SIG-M5 (cell line): ENCODE measurements at places on chromosomes 4 and X.

DNA sequence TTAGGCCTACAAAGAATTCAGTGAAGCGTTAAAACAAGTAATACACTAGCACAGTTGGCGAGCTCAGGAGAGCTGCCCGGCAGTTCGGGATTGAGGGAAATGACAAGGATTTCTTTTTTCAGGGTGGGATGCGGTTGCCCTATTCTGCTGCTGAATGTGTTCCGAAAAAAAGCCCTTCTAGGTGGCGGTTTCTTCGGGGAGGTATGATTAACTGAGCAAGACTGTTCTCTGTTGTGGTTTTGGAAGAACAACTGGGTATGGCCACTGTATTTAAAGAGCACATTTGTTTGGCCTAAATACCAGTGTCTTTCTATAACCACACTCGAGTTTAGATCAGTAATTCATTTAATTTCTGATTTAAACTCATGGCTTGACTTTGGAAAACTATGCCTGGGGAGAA, 459.7 kb upstream of the FAT1 start:
- no peak for DNase-seq

GRCh38 chr4:22237846-22238494, 277.9 kb downstream of the ADGRA3 start:
- no peak for DNase-seq

- DNase-seq = no peak
These were observed 5.3 kb downstream of the AKAP14 start for GRCh38 chrX:119900976-119901375.

DNA sequence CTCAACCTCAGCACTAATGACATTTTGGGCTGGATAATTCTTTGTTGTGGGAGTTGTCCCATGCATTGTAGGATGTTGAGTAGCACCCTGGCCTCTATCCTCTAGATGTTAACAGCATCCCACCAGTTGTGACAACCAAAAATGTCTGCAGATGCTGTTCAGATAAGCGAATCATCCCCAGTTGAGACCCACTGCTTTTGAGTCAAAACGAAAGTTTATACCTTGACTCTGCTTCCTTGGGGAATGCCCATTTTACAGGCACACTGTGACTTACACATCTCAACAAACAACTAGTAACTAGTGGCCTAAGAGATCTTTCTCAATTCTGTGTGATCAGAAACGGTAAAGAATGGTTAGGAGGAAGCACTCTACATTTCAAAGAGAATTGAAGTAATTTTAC, 37.0 kb downstream of the SEPSECS start:
- DNase-seq = no peak

DNA sequence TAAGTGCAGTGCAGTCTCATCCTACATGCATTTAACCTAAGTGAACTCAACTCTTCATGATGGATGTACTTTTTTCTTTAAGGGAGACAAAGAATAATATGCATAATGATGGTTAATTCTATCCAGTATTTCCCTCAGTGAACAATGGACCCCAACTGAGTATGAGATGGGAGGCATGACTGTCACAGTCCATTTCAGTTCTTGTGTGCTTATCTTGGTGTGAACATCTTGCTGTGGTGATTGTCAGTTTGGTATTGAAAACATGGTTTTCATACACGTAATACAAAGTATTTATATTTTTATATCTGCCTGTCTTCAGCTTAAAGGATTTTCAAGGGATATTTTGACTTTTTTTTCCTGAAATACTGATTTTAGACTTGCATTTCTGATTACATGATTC, 72.0 kb upstream of the NDUFC1 start:
- DNase-seq = no peak

GRCh38 chr4:24824720-24825119, 29.3 kb downstream of the SOD3 start:
- DNase-seq = no peak

DNA sequence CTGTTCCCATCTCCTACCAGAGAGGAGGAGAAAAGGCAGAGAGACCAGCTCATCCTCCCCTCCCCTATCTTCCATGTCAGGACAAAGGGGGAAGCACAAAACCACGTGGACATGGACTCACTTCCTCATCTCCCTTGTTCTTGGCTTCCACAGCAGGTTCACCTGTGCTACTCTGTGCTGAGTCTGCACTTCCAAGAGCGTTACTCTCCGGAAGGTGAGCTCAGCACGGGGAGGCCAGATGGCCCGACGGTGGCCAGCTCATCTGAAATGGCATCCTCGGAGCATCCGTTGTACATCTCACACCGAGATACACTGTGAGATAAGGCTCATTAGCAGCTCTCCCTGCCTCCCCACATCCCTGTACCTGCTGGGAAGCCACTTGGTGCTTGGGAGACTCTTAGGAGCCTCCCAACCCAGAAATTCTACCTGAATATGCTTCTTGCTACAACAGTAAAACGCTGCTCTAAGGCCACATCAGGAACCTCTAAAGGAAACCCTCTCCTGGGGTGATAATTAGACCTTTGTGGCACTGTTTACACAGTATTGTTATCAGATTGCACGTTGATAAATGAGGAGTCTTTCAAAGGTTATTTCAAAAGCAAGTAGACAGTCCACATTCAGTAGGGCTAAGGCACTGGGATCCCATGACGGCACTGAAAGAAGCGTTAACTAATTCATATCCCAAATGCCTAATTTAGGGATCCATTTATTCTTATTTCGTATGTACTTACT, 19.4 kb downstream of the LGI2 start:
- DNase-seq = no peak

- no peak for DNase-seq
These were observed 48.3 kb downstream of the MTHFD2L start for GRCh38 chr4:74206088-74206825.
